ENCODE measurements at places on chromosomes 5 and 9.

- no peak overlapping the region for H3K27ac ChIP-seq
- no peaks in the 10 kb centered on the region for H3K4me1 ChIP-seq
- no peaks in the 10 kb centered on the region for H3K36me3 ChIP-seq
- H3K4me3 ChIP-seq: no peak overlapping the region
- no peaks in the 10 kb centered on the region for H3K27me3 ChIP-seq
Measured at GRCh38 chr9:16425562-16426231, 444.8 kb downstream of the BNC2 start.

GRCh38 chr9:137705443-137705863, 86.6 kb downstream of the EHMT1 start:
- H3K4me3 ChIP-seq: peak overlapping the region; percentile 23
- H3K27me3 ChIP-seq: no peaks in the 10 kb centered on the region
- DNase-seq: no peak
- H3K4me1 ChIP-seq: peaks cover 23% of the 10 kb centered on the region
- H3K36me3 ChIP-seq: no peaks in the 10 kb centered on the region
- no peak overlapping the region for H3K27ac ChIP-seq

DNA sequence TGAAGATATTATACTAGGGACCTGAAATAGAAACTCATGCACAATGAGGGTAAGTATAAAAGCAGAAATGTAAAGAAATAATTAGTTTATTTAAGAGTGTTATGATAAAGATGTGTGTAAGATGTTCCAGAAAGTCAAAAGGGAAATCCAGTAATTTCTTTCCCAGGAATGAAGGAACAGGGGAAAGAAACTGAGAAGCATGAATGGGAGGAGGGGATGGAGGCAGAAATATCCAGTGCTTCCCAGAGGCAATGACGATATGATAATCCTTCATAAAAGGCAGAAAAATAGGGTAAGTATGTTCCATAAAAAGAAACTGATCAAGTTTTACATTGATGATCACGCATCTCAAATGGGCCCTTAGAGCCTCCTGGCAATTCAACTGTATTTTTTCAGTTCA, 120.7 kb upstream of the LPAR1 start:
- H3K27ac ChIP-seq: no peak overlapping the region
- no peak overlapping the region for H3K4me3 ChIP-seq
- DNase-seq: no peak
- no peaks in the 10 kb centered on the region for H3K36me3 ChIP-seq
- H3K4me1 ChIP-seq: no peaks in the 10 kb centered on the region
- no peaks in the 10 kb centered on the region for H3K27me3 ChIP-seq

DNA sequence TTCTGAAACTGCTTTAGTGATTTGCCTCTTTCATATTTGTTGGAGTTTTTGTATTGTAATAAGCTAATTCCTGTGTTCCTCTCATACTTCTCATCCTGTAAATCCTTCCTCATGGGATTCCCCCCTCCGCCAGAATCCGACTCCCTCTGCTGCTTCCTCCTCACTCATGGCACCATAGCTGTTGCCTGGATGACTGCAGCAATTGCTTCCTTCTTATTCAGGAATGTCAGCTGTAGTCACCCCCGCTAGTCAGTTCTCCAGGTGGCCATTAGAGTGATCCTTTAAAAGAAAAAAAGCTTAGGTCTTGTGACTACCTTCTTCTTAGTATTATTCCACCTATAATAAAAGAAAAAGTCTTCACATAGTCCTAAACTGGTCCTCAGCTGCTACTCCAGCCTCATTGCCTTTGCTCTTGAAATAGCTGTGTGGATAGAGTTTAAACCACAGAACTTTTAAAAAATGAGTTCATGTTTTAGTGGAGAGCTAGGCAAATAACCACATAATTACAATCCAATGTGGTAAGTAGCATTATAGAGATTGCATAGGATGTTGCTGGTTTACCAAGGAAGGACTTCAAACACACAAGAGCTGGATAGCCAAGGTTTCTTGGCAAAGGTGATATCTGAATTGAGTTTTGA, 227.3 kb downstream of the KDM4C start:
- H3K27ac ChIP-seq: no peak overlapping the region
- DNase-seq: no peak
- peaks cover 20% of the 10 kb centered on the region for H3K36me3 ChIP-seq
- no peaks in the 10 kb centered on the region for H3K27me3 ChIP-seq
- H3K4me3 ChIP-seq: no peak overlapping the region

DNA sequence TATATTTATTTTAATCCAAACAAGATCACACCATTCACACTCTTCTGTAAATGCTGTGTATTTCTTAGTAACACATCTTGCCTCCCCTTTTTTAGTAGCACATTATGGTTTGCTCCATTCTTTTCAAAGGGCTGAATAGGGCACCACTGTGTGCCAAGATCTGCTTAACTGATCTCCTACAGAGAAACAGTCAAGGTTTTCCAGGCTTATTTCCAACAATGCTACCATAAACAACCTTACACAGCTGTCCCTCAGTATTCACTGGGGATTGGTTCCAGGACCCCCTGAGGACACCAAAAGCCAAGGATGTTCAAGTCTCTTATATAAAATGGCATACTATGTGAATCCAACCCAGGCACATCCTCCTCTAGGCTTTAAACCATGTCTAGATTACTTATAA, 16.5 kb downstream of the GOLM1 start:
- no peaks in the 10 kb centered on the region for H3K27me3 ChIP-seq
- no peak for DNase-seq
- H3K27ac ChIP-seq: no peak overlapping the region
- no peaks in the 10 kb centered on the region for H3K36me3 ChIP-seq
- H3K4me1 ChIP-seq: no peaks in the 10 kb centered on the region

DNA sequence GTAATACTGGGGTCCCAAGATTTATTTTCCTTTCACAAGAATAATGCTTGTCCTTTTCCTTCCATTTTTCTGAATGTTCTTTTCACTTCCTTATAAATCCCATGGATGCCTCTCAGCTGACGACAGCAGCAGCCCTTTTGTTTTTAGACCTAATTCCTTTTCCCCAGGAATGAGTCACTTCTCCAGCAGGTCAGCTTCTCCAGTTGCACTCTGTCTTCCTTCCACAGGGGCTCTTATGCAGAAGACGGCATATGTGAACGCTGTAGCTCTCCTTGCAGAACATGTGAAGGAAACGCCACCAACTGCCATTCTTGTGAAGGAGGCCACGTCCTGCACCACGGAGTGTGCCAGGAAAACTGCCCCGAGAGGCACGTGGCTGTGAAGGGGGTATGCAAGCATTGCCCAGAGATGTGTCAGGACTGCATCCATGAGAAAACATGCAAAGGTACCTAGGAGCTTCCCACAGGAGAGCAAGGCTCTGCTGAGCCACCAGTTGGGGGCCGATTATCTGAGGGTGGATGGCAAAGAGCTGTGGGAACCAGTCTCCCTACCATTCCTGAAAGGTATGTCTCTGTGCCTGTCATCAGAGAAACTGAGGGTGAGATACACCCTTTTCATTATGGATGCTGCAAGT, 72.9 kb downstream of the RFK start:
- DNase-seq: no peak
- no peaks in the 10 kb centered on the region for H3K4me1 ChIP-seq
- no peak overlapping the region for H3K27ac ChIP-seq
- H3K27me3 ChIP-seq: no peaks in the 10 kb centered on the region

- DNase-seq: no peak
- H3K27me3 ChIP-seq: no peaks in the 10 kb centered on the region
- no peak overlapping the region for H3K27ac ChIP-seq
- H3K4me3 ChIP-seq: no peak overlapping the region
- H3K36me3 ChIP-seq: no peaks in the 10 kb centered on the region
Measured at GRCh38 chr9:20289423-20290010, 332.8 kb downstream of the MLLT3 start.

DNA sequence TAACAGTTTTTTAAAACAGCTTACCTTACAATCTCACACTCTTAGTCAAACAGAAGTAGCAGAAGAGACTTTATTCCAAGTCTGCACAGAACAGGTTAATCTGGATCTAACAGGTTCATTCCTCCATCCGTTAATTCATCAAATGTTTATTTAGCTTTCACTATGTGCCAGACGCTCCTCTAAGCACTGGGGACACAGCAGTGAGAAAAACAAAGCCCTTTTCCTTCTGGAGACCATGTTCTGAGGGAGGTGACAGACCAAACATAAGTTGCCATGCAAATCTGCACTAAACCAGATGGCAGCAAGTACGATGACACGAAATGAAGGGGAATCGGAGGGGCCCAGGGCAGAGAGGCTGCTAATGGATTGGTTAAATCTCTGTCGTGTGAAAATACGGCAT, 17.1 kb upstream of the GLIPR2 start:
- no peak overlapping the region for H3K4me3 ChIP-seq
- H3K36me3 ChIP-seq: peaks cover 3% of the 10 kb centered on the region

GRCh38 chr9:4389003-4389402, 89.1 kb upstream of the GLIS3 start:
- no peaks in the 10 kb centered on the region for H3K36me3 ChIP-seq
- no peaks in the 10 kb centered on the region for H3K4me1 ChIP-seq
- no peak for DNase-seq
- H3K27ac ChIP-seq: no peak overlapping the region

DNA sequence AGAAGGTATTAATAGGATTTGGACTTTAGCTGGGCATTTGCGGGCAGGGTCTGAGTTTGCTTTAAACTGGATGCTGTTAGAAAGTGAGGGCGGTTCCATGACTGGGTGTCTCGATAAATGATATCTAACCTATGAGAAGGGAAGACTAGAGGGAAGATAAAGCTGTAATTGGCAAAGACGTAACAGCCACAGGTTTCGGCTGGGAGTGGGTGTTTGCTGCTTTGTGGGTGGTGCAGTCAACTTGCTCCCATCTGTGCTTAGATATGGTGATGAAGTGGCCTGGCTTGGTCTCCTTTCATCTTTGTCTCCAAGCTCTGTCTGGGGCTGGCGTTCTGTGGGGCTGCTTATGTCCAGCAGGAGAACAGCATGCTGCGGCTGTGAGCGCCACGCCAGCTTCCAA, 23.3 kb downstream of the OR2V1 start:
- no peak for DNase-seq
- H3K36me3 ChIP-seq: no peaks in the 10 kb centered on the region
- no peak overlapping the region for H3K4me3 ChIP-seq
- no peak overlapping the region for H3K27ac ChIP-seq
- no peaks in the 10 kb centered on the region for H3K4me1 ChIP-seq

DNA sequence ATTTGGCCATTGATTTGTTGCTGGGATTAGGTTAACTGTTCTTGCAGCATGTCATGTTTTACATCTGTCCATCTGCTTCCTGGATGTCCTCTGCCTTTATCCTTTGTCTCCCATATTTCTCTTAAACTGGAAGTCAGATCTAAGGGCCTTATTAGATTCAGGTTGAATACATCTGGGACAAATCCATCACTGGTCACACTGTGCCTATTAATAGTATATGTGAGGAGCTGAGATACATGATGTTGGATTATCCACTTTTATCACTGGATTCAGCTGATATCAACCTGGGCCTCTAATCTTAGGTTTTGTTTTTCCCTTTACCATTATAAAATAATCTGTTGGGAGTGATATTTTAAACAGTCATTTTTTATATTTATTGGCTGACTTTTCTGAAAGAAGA, 41.8 kb upstream of the ROPN1L start:
- no peak for DNase-seq
- H3K36me3 ChIP-seq: peaks cover 57% of the 10 kb centered on the region
- H3K27ac ChIP-seq: no peak overlapping the region
- no peaks in the 10 kb centered on the region for H3K4me1 ChIP-seq
- no peak overlapping the region for H3K4me3 ChIP-seq

- no peak overlapping the region for H3K4me3 ChIP-seq
- H3K27ac ChIP-seq: no peak overlapping the region
- no peaks in the 10 kb centered on the region for H3K27me3 ChIP-seq
- DNase-seq: peak; percentile 53
- H3K36me3 ChIP-seq: no peaks in the 10 kb centered on the region
Measured at GRCh38 chr5:135457424-135458071, 5.4 kb upstream of the TIFAB start.

GRCh38 chr5:11334404-11334803, 569.8 kb downstream of the CTNND2 start:
- H3K4me1 ChIP-seq: no peaks in the 10 kb centered on the region
- no peak overlapping the region for H3K27ac ChIP-seq
- no peaks in the 10 kb centered on the region for H3K36me3 ChIP-seq

DNA sequence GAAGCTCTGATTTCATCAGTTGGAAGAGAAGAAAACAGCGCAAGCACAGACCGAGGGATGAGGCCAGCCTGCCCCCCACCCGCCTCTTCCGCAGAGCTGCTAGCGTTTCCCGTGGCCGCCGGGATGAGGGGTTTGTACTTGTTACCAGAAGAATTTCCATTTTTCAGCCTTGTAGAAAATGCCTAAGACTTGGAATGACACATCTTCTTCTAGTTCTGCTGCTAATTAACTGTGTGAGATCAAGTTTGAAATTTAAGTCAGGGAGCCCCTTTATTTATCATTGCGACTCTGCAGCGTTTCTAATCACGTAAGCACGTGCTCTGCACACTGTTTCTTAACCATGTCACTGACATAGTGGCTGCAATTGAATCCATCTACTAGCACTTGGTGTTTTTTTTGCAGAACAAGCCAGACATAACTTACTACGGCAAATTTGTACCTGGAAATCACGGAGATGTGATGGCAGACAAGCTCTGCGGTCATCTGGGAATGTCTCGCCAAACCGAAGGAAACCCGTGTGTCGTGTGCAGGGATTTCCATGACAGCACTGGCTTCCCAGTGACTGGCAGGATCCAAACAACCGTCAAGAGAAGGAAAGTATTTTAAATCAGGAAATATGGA, 41.8 kb upstream of the ROR2 start:
- no peak overlapping the region for H3K27ac ChIP-seq
- H3K36me3 ChIP-seq: no peaks in the 10 kb centered on the region
- no peak overlapping the region for H3K4me3 ChIP-seq
- no peak for DNase-seq

DNA sequence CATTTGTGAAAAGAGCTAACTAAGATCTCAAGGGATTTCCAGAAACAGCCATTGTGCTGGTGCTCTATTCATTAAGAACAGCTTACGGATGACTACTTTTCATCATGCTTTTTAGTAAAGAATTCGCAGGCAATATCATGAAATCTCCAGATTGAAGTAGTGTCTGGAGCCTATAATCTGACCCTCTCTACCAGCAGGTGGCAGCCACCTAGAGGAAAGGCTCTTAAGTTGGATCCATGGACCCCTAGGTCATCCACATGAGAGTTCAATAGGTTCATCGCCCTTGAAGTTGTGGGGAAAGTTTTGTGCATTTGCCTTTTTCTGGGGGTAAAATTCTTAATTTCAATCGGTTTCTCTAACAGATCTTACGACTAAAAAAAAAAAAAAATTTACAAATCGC, 82.3 kb downstream of the SLC1A3 start:
- no peaks in the 10 kb centered on the region for H3K36me3 ChIP-seq
- H3K27ac ChIP-seq: no peak overlapping the region
- H3K4me3 ChIP-seq: no peak overlapping the region
- no peak for DNase-seq
